ENCODE measurements at places on chromosomes 2 and 18.

DNA sequence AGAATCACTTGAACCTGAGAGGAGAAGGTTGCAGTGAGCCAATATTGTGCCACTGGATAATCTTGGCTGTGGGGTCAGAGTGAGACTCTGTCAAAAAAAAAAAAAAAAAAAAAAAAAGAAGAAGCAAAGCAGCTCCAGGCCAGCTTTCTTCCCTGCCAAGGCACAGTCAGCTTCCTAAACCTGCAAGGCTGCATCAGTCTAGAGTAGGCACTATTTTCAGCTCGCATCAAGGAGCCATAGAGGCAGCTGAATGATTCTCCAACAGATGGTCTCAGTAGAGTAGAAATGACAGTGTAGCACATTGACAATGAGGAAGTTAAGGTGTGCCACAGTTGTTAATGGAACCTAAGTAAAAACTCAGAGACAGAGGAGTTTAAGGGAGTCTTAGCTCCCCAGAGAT, 35.6 kb downstream of the BMP10 start:
- no peak for DNase-seq

DNA sequence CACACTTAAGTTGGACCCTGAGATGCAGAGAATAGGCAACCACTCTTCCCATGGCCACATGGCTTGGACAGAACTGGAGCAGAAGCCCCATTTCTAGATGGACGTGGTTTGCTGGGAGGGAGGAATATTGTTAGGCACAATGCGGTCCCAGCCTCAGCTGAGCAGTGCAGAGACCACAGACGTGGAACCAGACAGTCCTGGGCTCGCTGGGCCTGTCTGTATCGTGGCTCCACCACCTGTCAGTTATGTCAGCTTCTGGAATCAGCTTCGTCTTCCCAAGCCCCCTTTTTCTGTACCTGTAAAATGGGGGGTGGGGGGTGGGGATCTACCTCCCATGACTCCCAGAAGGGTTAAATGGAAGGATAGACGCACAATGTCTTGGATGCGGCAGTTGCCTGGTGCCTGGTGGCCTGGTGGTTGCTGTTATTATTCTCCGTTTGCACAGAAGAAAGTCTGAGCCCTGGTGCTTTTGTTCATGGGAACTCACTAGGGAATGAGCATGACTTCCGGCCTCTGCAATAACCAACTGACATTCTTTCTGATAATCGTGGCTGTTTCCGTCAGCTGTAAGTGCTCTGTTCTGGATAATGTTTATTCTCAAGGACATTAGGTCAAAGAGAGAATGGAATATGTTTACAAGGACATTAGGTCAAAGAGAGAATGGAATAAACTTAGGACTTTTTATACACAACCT, 31.4 kb downstream of the COLEC11 start:
- DNase-seq = no peak

GRCh38 chr2:70977605-70978205, 725 bp upstream of the ANKRD53 start:
- peak; percentile 30 for DNase-seq

GRCh38 chr2:157291018-157291417, 33.5 kb downstream of the GALNT5 start:
- no peak for DNase-seq

- no peak for DNase-seq
These were observed 557.1 kb downstream of the TNS1 start for GRCh38 chr2:217445723-217446122.

- DNase-seq = no peak
These were observed 89.5 kb upstream of the LMAN1 start for GRCh38 chr18:59448546-59448945.

GRCh38 chr2:134679294-134679693, 39.5 kb downstream of the TMEM163 start:
- DNase-seq = no peak

DNA sequence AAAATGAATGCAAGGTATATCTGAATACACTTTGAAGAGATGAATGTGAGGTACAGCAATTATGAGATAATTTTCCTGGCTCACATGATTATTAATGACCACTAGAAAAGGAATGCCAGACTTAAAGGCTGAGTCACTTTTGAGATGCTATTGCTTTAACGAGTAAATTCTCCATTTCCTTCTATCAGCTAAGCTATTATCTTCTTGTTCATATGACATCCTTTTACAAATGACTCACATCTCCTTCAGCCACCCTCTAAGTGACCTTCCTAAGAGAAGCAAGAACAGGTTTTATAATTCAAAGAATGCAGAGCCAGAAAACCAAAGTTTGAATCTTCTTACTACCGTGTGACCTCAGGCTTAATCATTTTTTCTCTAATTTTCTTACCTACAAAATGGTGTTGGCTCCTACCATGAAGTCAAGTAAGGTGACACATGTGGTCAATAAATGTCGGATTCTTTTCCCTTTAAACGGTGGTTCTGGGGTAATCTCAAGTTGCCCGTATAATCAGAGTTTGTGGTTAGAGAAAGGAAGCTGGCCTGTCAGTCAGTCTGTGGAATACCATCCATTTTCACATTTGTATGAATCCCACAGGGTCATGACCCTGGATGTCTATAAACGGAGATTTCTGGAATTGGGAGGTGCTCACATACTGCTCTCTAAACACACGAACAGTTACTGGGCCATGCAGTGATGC, 184.0 kb upstream of the PID1 start:
- DNase-seq = no peak

GRCh38 chr18:40159141-40160017, 1795.7 kb upstream of the PIK3C3 start:
- peak; percentile 61 for DNase-seq

GRCh38 chr2:229410264-229410663, 139.2 kb upstream of the PID1 start:
- no peak for DNase-seq

DNA sequence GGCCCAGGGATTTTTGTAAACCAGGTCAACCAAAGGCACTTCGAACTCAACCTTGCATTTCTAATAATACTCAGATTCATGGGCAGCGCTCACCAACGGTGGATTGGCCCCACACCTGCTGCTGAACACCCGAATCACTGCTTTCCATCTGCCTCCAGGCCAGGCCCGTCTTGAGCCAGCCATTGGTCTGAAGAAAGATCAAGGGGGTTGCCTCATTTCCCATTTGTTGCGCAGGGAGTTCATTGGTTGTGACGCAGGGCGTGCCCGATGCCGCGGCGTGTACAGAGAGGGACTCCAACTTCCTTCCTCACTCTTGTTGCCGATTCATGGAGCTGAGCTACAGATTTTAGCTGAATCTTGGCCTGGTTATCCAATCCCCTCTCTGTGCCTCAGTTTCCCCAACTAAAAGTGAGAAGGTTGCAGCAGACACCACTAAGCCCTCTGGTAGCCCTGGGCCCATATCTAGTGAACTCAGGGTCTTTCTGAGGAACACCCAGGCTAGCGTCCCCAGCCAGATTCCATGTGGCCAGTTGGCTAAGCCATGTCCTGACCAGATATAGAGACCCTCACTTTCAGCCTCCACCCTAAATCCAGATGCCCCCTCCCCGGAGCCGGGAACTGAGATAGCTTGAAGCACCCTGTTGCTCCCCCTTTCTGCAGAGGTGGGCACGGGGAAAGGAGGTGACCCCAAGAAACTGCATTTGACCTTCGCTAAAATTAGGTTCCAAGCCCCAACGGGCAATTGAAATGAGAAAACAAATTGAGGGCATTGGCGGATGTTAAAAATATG, 60.9 kb upstream of the HPCAL1 start:
- no peak for DNase-seq

- DNase-seq = no peak
These were observed 484.2 kb upstream of the NRP2 start for GRCh38 chr2:205198140-205198525.

DNA sequence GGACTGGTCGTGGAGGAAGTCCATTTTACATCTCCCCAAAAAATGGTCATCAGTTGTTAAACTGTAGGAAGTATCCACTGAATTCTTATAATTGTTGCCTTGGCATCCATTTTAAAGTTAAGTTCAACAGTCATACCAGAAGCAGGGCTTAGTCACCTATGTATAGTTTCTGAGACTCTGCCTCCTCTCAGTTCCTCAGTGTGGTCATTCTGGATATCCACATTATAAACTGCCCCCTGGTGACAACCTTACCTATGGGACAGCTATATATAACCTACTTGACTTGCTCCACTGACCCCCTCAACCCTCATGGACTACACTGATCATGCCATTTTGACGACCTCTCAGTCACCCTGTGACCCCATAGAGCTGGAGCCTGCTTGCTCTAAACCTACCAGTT, 617.0 kb downstream of the LRP1B start:
- no peak for DNase-seq

DNA sequence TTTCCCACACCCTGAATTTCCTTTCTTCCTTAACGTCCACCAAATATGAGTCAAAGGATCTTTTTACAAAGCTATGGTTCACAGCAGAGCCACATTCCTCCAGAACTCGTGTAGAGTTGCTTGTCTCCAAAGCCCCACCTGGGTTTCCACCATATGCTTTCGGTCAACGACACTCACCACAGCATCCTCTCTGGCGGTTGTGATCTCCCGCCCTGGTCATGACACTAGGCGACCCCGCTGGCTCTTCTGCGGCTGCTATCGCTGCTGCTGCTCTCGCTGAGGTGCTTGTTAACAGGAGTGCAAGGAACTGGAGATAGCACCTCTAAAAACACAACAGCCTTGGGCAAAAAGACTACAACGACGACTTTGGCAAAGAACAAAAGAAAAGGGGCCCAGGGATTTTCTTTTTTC, 340 bp downstream of the SLC40A1 start:
- DNase-seq = no peak

GRCh38 chr2:208492069-208492468, 85.5 kb downstream of the PTH2R start:
- DNase-seq = no peak

- DNase-seq = no peak
These were observed 57.3 kb downstream of the NTSR2 start for GRCh38 chr2:11612553-11613215.

DNA sequence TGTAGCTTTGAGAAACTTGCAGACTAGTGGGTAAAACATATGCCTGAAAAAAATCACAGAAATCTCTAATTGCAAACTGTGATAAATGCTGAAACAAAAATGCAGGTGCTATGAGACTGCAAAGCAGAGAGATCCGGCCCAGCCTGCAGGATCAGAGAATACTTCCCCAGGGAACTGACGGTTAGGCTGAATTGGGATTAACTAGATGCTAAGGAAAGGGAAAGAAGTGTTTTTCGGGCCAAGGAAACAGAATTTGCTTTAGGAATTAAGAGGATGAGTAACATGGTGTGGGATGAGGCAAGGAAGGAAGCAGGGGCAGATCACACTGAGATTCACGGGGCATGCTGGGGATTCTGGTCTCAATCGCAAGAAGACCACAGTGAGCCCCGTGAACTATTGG, 71.5 kb downstream of the OSBPL6 start:
- no peak for DNase-seq

DNA sequence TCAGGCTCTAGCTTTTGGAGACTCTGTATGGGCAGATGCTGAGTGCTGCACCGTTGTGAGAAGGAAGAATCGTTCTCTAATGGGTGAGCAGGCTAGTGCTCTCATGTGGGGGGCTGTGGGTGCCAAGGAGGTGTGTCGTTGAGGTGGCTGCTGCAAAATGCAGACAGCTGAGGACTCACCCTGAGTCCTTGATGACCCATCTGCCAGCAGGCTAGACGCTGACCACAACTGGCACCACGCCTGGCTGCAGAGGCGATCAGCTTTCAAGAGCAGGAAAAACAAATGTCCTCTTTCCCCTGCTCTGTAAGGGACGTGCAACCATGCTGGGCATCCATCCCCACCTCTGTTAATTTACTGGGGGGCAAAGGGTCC, 48.2 kb downstream of the HAUS1 start:
- no peak for DNase-seq

DNA sequence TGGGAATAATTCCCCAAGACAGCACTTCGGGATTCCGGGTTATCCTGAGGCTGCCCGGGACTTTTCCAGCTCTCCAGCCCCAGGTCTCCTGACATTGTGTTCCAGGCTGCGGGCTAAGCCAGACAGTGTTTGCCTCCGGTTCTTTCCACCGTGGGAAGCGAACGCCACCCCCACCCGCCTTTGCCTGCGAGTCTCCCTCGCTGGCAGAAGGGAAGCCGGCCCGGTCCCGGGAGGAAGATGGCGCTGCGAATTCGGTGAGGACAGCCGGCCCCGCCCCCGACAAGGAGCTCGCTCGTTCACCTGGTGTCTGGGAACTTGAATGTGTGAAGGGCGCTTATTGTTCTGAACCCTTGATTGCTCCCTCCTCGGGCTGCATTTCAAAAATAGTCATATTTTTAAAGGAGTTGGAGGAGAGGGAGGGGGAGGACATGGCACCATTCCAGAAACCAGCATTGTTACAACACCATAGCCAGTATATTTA, 2.9 kb downstream of the LRATD1 start:
- peak; percentile 70 for DNase-seq

GRCh38 chr18:49911427-49911826, 98.1 kb upstream of the ACAA2 start:
- no peak for DNase-seq

DNA sequence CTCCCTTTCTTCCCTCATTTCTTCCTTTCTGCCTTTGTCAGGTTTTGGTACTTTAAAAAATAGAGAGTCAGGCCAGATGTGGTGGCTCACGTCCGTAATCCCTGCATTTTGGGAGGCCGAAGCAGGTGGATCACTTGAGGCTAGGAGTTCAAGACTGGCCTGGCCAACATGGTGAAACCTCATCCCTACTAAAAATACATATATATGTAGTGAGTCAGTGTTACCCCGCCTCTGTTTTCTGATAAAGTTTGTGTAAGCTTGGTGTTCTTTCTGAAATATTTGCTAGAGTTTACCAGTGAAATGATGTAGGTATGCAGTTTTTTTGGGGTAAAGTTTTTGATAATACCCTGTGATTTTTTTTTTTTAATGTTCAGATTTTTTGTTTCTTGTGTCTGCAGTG, 58.8 kb downstream of the DGKD start:
- DNase-seq = no peak

DNA sequence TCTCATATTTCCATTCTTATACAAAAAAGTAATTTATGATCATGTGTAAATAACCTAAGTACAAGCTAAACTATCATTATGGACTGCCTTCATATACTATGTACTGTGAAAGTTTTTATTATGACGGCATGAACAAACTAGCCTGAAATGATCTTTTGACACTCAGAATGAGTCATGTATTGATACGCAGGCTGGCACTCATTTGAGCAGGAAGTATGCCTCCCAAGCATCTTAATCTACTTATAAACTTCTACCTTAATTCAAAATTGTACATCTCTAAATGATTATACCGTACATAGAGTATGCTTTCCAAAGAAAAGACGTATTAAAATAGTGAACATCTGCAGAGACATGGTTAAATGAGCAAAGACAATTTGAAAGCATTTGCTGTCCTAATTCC, 207.1 kb upstream of the SPOPL start:
- peak; percentile 63 for DNase-seq

DNA sequence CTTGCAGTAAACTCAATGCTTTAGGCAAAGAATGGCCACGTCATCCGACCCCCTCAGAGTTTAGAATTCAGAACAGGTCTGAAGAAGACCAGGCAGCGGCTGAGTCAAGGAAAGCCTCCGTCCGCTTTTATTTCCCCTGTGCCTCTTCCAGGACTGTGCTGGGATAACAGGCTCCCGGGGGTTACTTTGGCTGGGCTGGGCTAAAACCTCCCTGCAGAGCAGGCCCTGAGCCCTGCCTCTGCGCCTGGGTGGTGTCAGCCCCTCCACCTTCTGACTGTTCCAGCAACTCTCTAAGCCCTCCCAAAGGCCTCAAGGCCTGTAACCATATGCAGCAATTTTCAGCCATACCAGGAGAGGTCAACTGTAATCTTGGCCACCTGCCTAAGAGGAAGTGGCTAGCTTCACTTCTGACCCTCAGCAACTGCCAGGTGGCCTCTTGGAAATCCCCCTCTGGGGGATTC, 166.5 kb downstream of the RPIA start:
- DNase-seq = no peak

GRCh38 chr2:137255990-137256389, 490.6 kb downstream of the THSD7B start:
- no peak for DNase-seq
